Hippocampal formation (tissue), 2 donors: ENCODE measurements at places on chromosomes 1 and 21.

- no peak for DNase-seq
These were observed 37.6 kb downstream of the NDUFS5 start for GRCh38 chr1:39063775-39064174.

DNA sequence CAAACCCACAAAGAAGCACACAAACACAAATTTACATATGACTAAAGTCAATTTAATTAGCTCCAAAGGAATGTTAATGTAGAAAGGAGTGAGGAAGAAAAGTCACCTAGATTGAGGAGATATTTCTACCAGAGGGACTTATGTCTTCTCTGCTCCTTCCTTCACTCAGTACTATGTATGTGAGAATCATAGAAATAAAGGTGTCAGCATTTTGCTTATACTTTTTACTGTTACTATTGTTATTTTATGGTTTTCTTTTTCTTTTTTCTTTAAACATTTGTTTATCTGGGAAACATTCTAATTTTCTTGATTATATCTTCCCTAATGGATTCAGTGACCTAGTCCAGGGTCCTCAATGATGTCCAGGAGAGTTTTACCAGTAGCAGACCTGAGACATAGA, 511.9 kb upstream of the NCAM2 start:
- no peak for DNase-seq

GRCh38 chr1:50969611-50970508, at the start of gene CDKN2C:
CDKN2C (plus strand) TSS chr1:50970245; CDS start chr1:50970369, 124 bp downstream.
- peak; percentile 72 for DNase-seq

DNA sequence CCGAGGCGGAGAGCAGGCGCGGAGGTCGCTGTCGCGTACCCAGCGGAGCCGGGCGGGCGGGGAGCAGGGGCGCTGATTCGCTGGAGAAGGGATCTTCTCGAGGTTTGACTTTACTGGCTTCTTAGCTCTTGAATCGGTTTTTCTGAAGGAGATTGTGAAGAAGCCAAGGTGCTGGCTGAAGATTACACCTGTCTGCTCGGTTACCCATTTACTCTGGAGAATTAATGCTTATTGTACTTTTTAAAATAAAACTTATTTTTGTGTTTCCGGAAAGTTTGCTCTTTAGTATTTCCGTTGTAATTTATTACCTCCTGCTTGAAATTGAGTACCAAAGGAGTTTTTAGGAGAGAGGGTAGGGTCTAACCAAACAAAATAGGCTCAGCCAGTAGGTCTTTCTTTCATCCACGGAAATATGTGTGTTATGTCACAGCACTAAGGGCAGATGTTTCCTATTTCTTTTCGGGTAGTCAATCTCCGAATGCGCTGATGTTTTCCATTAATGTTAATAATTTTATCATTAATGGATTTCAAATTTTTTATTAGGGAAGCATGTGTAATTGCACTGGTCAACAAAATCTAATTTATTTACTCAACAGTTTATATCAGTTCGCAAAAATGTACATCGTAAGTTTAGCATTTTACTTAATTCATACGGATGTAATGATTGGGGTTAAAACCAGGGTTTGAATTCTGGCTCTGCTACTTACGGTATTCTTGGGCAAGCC, 510 bp upstream of the GNG5 start:
- DNase-seq, result no peak

DNA sequence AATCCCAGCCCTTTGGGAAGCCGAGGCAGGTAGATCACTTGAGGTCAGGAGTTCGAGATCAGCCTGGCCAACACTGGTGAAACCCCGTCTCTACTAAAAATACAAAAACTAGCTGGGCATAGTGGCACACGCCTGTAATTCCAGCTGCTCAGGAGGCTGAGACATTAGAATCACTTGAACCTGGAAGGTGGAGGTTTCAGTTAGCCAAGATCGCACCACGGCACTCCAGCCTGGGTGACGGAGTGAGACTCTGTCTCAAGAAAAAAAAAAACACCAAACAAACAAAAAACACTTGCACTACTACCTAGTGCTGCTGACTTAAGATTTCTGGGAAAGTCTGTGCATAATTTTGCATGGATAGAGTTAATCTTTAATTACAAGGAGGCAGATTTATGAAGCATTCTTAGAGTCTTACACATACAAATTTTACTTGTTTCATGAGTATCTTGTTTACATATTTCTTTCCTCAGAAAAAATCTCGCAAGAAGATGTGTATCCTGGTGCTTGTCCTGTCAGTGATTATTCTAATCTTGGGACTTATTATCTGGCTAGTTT, 8.7 kb upstream of the PPP1R8 start:
- DNase-seq, result no peak

GRCh38 chr1:12098786-12099185, 35.7 kb downstream of the TNFRSF8 start:
- no peak for DNase-seq

GRCh38 chr1:26472901-26473845, 933 bp downstream of the HMGN2 start:
- peak; percentile 94 for DNase-seq

- DNase-seq, result no peak
These were observed 641.0 kb upstream of the CAMK1G start for GRCh38 chr1:208942394-208943130.

- no peak for DNase-seq
These were observed 739 bp upstream of the NUP133 start for GRCh38 chr1:229508823-229509337.

DNA sequence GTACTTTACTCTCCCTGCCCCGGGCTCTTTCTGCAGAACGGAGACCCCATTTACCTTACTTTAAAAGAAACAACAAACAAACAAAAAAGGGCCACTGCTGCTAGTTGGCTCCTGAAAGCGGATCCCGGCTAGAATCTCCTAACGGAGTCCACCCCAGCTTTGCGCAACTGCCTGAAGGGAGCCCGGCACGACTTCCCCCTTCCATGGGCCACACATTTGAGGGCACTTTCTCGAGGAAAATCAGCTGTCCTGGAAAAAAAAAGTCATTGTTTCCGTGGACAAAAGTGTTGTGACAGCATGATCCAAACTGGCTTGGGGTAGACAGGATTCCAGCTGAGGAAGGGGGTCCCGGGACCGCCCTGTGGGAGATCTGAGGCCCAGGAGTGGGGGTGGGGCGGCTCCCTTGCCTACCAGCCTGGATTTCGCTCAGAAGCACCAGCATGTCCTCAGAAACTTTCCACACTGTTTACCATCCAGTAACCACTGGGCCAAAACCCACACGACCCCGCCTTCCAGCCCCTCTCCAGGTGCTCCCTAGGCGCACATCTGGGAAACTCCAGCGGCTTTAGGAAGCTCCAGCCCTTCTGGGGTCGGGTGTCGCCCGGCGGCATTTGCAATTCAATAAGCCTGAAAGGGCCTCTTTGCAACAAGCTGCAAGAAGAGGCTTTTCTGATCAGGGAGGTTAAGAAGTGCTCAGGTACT, 4.8 kb downstream of the RIPK4 start:
- no peak for DNase-seq

DNA sequence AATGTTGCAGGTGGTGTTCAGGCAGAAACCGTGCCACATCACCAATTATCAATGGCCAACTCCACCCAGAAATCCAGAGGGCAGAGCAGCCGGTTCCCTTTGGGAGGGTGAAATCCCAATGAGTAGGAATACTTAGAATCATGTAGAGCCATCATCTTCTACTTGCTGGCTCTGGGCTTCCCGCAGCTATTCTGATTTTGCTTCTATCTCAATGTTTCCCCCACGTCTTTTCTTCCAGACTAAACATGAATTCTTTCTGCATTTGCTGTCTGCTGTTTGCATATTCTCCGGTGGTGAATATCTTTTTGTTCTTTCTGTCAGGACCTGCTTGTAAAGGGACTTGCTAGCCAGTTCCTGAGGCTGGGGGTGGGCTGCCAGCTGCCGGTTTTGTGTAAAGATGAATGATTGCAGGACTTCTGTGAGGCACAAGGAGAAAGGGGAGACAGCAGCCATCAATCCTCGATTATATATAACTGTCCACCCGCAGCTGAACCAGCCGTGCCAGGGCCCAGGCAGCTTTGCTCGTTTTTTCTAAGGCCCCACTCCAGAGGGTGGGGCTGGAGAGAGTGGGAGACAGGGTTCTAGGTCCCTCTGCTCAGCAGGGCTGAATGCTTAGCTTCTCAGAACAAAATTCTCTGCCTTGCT, 33.2 kb downstream of the PRAMEF20 start:
- no peak for DNase-seq
